GM12864 (cell line): ENCODE measurements at places on chromosomes 7 and 10.

GRCh38 chr7:13920053-13920697 lies 69.3 kb downstream of the ETV1 start:
- no peak for DNase-seq

DNA sequence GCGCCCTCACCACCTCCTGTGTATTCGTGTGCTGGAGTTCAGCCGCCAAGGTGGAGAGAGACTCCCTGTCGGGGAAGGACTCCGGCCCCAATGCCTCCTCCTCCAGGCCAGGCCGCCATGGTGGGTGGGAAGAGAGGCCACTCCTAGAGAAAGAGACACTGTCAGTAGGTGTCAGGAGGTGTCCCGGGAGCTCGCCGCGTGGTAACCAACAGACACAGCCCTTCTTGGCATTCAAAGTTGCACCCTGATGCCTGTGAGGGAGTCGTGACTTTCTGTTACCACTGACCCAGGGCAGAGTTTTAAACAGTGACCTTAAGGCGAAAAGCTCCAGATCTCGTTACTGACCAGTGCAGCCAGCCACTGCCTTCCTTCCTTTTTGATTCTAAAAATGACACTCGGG lies 155.2 kb downstream of the CUX1 start:
- no peak for DNase-seq

DNA sequence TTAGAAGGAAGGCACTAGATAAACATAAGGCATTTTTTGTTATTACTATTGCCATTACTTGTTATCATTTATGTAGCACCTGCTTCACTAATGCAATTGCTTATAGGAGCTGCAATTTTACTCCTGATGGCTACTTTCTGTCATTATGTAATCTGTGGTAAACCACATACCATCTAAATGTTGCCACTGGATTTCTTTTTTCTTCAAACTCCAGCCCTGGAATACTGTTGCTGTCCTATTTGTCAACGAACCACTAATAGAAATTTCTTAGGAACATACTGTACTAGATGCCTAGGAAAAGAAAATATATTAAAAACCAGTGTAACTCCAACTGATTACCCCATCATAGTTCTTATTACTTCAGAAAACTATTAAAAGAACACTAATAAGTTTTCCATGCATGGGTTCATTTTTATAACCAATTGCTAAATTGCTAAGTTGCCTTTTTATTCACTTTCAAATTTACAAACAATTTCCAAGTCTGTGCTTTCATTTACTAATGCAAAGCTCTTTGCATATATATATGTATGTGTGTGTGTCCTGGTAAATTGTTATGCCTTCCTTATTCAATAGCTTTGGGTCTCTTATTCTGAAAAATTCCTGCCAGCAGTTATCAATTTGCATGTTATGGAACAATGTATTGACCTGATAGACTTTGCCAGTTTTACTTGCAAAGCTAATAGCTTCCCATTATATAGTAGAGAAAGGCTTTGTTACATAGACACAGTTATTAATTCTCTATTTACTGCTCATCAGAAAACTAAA lies 287.4 kb downstream of the EXOC4 start:
- DNase-seq = no peak

DNA sequence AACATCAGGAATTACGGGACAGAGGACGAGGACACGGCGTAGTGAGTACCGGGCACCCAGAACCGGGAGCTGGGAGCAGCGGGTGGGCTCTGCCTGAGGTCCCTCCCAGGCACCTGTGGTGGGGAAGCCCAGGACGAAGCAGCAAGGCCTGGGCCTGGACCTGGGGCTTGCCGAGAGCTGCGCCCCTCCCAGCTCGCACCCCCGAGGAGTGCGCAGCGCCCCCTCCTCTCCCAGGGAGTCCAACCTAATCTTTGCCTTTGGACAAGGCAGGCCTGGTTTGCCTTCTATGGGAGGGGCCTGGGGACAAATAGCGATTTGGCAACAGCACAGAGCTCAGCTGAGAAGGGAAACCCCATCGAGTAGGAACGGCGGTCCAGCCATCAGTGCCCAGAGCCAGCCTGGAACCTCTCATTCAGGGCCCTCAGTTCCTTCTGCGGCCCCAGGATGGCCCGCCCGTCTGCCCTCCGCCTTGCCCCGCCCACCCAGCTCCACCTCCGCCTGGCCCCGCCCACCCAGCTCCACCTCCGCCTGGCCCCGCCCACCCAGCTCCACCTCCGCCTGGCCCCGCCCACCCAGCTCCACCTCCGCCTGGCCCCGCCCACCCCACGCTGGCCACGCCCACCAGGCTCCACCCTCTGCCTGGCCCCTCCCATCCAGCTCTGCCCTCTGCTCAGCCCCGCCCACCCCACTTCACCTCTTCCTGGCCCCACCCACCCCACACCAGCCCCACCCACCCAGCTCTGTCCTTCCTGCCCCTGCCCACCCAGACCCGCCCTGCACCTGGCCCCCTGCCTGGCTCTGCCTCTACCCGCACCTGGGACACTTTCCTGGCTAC lies 32.5 kb upstream of the KNDC1 start:
- no peak for DNase-seq

DNA sequence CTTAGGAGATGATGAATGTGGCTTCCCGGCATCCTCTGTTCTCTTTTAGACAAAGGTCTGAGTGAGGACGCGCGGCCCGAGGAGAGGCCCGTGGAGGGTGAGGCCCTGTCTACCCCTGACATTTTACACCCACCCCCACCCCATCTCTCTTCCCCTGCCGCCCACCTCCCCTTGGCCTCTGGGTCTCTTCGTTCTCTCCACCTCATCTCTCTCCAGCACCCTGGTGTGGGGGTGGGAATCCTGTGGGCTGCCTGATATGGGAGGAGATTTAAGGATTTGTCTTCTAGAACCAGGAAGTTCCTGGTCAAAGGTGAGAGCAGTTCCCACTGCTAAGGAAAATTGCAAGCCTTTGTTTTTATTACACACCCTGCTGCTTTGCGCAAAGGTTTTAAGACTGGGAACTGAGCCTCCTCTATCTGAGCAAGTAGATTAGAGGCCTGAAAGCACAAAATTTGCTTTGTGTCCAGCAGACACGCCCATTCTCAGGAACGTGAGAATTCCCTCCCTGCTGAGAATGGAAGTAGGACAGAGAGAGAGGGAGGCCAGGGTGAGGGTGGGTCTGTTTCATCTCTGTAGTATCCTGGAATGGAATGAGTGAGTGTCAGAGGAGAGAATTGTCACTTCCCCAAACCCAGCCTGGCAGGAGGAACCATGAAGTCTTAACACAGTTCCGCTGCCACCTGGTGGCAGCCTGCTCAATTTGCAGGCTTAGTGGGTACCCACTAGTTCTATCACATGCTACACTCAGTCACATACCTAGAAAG lies 91.2 kb downstream of the GTF2IRD1 start:
- DNase-seq = peak; percentile 21

DNA sequence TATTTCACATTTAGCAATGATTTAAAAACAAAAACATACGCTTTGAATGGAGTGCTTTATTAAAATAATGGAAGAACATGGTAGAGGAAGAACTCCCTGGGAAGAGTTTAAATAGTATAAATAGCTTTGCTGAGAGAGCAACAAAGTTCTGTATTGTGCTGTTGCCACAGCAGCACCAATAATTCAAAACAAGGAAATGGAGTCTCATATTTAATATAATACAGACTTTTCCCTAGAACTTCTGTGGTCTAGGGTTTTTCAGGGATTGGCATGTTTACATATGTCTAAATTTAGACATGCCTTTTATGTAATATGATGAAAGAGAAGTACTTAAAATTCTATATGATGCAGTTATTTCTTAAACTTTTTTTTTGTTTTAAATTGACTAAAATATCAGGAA lies 217.2 kb upstream of the HDAC9 start:
- no peak for DNase-seq

GRCh38 chr7:148674689-148675088 lies 24.0 kb upstream of the CUL1 start:
- DNase-seq = no peak

- no peak for DNase-seq
Observed at GRCh38 chr7:1646391-1646790, 23.7 kb upstream of the ELFN1 start.
